Activated naive CD8-positive, alpha-beta T cell treated with anti-CD3 and anti-CD28 coated beads, Interleukin-2, amount 50 U/mL, for 16 hours (primary cell): ENCODE measurements at places on chromosomes 2 and 18.

GRCh38 chr18:7237673-7238272 lies 6.9 kb downstream of the LRRC30 start:
- no peak for DNase-seq

DNA sequence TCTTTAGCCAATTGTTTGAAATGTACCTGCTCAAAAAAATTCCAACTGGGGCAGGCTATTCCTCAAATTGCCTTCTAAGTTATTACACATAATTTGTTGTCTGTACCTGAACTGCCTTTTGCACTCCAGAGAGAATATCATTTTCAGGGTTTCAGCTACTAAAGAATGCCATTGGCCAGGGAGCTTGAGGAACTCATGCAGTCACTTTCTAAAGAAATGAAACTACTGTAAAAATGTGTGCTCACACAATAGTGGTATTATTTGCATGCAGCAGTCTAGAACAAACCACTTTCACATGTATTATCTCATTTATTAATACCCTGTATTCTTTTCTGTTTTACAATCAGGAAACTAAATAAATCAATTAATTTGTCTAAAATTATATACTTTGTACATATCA lies 152.2 kb downstream of the PID1 start:
- DNase-seq: no peak

DNA sequence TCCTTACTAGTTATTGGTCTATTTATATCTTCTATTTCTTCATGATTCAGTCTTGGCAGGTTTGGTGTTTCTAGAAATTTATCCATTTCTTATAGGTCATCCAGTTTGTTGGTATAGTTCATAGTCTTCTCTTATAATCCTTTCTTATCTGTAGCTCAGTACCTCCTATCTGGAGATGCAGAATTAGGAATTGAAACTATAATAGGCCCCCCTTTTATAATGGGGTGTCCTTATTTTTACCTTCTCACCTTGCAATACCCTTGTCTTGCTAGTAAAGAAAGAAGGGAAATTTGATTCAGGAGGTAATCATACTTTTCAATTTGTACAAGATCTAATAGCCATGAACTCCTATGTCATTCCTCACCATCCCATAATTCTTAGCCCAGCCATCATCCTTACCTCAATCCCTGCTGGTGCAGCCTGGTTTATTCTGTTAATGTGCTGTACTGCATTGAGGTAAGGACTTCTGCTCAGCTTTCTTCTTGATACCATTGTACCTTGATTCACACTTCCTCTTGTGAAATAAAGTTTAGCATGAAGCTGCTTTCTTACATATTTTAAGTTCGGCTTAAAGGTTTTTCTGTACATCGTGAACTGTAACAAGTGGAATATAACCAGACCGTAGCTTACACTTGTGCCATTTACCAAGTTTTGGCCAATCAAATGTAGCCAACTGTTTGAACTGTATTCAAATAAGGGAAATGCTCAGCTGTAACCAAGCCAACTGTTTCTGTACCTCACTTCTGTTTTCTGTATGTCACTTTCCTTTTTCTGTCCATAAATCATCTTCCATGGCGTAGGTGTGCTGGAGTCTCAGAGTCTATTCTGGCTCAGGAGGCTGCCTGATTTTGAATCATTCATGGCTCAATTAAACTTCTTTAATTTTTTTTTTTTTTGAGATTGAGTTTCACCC lies 40.1 kb upstream of the PTH2R start:
- DNase-seq: no peak

- DNase-seq: no peak
These were observed 189.7 kb upstream of the DPP10 start for GRCh38 chr2:114252713-114253112.

- no peak for DNase-seq
These were observed 320.1 kb upstream of the KYNU start for GRCh38 chr2:142557391-142557790.

DNA sequence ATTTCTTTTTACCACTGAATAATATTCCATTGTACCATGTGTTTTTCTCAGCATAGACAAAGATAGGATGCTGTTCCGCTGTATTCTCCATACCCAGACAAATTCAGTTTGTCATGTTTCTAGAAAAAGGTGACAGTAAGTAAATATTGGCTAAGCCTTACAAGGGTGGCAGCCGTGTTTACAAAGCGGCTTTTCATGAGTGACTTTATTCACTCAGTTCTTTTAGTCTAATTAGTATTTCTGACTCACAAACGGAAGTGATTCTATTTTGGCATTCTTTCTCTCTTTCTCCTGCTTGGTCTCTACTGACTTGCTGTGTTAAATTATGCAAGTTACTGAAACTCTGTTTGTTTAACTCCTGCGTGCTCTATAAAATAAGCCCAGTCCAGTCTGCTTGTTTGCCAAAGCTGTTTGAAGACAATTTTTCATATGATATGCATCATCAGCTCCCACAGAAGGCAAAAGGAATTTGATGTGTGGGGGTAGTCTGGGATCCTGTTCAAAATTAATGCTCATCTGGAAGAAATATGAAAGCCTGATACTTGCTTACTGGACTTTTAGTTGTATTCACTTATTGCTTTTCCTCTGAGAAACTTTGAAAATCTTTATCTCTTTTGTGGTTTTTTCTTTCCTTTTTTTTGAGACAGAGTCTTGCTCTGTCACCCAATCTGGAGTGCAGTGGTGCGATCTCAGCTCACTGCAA lies 2.3 kb upstream of the PLEKHH2 start:
- no peak for DNase-seq

GRCh38 chr2:2839782-2840531 lies 508.9 kb upstream of the MYT1L start:
- no peak for DNase-seq

- DNase-seq: no peak
These were observed 143.2 kb downstream of the TMEFF2 start for GRCh38 chr2:192051533-192051932.

- DNase-seq: no peak
These were observed 64.5 kb upstream of the NPAS2 start for GRCh38 chr2:100755441-100755840.

DNA sequence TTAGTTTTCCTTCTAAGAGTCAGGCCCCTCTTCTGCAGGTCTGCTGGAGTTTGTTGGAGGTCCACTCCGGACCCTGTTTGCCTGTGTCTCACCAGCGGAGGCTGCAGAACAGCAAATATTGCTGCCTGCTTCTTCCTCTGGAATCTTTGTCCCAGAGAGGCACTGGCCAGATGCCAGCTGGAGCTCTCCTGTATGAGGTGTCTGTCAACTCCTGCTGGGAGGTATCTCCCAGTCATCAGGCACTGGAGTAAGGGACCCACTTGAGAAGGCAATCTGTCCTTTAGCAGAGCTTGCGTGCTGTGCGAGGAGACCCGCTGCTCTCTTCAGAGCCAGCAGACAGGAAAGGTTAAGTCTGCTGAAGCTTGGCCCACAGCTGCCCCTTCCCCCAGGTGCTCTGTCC lies 4.8 kb downstream of the REG1B start:
- no peak for DNase-seq

DNA sequence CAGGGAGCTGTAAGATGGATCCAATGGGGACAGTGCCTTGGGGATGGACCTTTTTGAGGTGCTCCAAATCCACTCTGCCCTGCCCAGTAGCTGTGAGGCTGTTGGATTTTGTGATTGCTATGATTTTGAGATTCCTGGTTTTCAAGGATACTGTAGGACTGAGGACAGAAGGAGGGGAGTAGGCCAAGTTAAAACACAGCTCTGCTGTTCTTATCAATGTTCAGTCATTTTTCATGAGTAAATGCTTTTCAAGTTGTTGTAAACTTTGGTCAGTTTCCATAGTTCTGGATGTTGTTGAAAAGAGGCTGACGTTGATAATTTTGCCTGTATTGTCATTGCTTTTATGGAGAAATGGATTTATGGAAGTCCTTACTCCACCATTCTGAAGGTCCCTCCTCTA lies 361.2 kb downstream of the ZNF516 start:
- DNase-seq: no peak

GRCh38 chr2:38200598-38200997 lies 124.6 kb upstream of the CYP1B1 start:
- DNase-seq: no peak

DNA sequence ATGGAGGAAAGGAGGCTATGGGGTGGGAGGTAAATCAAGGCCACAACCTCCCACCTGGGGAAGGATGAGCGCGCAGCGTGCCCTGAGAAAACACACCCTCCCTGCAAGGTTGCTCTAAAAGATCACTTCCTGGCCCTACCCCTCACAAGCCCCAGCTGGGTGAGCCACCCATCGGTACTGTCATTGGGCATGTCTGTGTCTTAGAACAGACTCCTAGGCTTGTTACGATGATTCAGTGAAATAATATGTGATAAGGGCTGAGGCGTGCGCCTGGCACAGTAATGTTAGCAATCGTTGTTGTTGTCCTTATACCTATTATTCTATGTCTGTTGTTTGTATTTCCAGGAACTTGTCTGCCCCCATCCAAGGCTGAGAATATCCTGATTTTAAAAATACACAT lies 175.1 kb downstream of the ZFP36L2 start:
- no peak for DNase-seq

DNA sequence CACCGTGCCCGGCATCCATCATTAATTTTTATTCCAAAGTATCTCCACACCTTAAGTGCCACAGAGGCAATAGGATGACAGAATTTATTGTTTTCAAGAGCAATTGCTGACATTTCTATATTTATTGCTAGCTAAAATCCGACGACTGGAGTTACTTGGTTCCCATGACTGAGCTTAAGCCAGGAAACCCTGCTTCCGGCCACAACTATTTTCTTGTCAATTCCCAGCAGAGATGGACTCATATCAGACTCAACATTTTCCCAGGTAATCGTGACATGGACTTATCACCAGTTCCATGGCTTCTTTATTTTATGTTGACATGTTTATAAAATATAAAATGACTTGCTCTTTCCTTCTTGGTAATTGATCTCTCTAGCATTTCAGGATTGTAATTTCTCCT lies 20.6 kb upstream of the DCDC2C start:
- DNase-seq: no peak

- DNase-seq: no peak
These were observed 49.3 kb upstream of the RAB6D start for GRCh38 chr2:131413148-131413747.

DNA sequence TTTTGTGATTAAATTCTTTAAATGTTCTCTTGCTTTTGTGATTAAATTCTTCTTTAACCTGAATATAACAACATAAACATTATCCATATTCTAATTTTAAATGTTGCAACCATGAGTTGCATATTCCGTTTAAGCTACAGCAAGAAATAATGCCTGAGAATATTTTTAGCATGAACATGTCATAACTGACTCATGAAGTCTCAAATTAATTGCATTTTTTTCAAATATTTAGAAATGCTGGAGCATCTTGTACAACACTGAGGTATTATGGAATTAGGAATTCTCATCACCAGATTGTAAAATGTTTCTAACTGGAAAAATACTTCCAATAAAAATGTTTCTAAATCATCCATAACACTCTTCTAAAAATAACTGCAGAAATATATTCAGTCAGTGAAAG lies 14.7 kb downstream of the ROCK2 start:
- no peak for DNase-seq

DNA sequence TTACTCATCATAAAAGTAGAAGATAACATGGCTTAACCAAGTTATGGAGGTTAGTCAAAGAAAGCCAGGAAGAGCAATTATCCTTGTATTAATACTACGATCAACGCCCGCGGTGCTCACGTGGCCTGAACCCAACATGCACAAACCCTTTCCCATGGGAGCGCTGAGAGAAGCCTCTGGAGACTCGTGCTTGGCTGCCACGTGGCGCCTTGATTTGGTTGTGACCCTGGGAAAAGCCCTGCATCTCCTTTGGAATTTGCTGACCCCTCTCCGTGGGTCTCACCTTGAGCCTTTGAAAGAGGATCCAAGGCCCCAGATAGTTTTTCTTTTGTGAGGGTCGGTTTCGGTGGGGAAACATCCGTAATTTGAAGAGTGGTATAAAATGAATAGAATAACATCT lies 255.6 kb downstream of the DCDC2C start:
- no peak for DNase-seq
